ENCODE measurements at places on chromosomes 7 and 10.

DNA sequence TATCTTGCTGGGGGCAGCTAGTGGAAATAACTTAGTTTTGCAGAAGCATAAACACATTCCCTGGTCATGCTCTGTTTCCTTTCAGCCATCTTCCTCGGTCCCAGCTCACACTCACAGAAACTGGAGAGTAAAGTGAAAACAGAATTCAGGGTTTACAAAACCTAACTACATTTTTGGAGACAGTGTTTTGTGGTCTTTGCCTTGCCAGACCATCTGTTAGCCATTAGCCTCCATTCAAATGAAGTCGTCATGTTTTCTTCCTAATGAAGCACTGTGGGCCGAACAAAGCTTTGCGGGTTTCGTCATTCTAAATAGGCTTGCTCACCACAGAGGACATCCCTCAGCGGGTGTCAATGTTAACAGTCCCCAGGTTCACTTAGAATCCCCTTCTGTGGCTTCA, 214.6 kb upstream of the TMEM72 start:
- peak; percentile 90 for DNase-seq

- no peak for DNase-seq
These were observed at the start of gene TACC2 for GRCh38 chr10:121988361-121989324. Gene TACC2, plus strand, starts transcription at chr10:121989163. Its CDS starts 32,819 bp downstream, at chr10:122021982.

DNA sequence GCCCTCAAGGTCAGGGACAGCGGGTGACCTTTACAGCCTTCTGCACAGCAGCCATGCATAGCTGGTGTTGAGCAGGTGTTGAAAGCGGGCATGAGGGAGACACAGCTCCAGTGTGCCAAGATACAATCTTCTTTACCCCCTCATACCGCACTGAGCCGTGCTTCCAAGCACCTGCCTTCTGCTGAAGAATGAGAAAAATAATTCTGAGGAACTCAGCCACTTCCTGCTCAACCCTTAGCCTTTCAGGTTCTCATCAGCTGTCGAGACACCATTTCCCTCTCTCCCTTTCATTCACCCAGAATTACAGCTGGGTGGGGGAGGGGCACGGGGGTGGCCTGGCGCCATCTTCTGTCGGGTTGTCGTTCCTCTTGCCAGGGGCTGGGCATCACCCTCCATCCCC, 58.6 kb downstream of the COL13A1 start:
- DNase-seq = no peak

DNA sequence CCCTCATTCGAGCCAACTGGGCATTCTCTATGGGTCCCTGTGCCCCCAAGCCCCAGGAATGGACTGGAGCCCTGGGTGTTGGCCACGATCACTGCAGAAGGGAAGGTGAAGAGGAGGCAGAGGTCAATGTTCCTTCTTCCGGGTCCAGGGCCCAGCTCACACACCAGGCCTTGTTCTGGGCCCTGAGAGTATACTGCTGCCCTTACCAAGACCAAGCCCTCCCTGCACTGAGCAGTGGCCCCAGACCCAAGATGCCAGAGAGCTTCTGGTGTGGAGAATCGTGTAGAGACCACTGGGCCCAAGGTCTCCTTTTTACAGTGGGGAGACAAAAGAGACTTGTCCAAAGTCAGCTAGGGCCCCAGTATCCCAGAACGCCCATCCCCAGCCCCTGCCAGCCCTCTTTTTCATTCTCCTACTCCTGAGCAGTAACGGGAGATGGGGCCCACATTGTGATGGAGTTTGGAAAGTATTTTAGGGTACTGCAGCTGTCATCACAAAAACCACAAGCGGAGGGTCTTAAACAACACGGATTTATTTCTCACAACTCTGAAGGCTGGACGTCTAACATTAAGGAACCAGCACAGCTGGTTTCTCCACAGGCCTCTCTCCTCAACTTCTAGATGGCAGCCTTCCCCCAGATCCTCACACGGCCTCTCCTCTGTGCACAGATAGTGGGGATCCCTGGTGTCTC, 79.4 kb downstream of the PDGFA start:
- no peak for DNase-seq

DNA sequence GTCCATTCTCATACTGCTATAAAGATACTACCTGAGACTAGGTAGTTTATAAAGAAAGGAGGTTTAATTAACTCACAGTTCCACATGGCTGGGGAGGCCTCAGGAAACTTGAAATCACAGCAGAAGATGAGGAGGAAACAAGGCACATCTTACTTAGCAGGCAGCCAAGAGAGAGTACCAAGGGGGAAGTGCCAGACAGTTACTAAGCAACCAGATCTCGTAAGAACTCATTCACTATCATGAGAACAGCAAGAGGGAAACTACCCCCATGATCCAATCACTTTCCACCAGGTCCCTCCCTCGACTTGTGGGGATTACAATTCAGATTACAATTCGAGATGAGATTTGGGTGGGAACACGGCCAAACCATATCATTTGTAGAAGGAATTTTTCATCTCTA, 36.3 kb downstream of the NHLRC2 start:
- DNase-seq = no peak

GRCh38 chr7:147759327-147759943, 831.1 kb upstream of the C7orf33 start:
- no peak for DNase-seq

DNA sequence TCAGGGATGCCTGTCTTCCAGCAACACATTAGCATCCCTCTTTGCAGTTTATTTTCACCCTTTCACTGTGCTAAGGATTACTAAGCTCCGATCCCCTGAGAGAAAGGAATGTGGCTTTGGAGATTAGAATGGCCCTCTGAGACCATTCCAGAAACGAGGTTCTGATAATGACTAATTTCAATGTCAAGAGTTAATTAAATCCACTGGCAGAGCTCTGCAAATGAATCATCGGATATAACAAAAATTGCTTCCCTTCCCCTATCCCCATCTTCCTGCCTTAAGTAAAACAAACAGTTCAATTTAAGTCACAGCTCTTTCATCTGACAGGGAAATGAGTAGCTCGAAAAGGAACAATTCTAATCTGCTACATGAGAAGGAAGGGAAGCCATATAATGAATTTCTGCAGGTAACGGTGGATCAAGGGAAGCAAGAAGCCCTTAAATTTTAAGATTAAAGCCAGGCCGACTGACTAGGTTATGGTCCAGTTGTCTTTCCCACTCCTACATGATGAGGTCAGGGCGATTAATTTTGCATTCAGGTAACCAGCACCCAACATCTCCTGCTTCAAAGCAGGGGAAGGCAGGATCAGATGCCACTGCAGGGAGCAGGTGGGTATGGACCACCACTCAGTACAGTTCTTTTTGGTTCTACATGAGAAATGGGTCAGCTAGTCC, 50.5 kb downstream of the MALSU1 start:
- DNase-seq = peak; percentile 89

DNA sequence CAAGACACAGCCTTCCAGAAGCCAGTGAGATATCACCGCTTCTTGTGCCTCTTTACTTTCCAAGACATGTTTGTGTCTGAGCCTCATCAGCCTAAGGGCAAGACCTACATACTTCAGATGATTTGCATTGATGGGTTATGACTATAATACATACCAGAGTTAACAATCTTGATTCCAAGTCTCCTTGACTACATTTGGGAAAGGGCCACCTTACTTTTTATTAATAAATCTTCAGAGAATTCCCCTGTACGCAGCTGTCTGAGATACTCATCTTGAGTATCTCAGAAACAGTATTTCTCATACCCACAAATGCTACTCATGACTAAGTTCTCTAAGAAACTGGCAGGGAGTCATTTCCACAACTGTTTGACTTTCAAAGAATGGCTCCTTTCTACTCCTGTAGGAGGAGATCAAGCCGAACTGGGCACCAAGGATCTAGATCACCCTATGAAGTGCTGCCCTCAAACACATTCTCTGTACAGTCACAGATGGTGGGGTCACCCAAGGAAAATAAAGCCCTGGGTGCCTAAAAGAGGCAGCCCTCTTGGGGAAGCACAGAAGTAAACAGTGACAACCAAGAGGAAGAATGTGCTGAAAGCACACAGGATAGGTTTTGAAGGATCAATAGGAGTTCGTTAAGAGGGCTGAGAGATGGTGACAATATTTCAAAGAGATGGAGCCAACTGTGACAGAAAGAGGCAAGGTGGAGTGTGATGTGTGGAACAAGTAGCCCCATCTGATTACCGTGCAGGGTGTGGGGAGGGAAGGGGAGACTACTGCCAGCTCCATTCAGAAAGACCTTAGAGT, 138.9 kb downstream of the JAZF1 start:
- peak; percentile 83 for DNase-seq

- DNase-seq = no peak
These were observed 340.7 kb downstream of the EXOC4 start for GRCh38 chr7:133593561-133593960.

DNA sequence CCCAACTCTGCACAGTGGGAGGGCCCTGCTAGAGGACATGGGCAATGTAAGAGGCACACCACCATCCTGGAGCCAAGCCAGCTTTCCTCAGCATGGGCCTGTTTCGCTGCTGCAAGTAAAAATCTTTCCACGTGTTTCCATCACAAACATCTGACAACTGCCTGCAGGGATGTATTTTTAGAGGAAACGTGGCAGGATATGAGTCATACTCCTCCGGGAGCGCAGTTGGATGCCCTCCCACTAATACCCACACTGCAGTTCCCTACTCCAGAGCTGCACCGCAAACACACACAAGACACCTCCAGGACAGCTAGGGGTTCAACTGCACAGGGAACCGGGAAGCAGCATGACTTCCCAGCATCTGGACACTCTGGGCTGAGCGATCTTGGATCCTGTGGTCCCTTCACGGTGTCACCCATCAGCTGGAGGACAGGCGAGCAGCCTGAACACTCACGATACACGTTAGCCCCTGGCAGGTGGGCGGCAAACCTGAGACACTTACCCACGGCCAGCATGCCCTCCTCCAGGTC, 26.1 kb downstream of the PLAC9 start:
- DNase-seq = peak; percentile 99

GRCh38 chr7:150379441-150380379, 580 bp downstream of the ZNF775 start:
- no peak for DNase-seq

DNA sequence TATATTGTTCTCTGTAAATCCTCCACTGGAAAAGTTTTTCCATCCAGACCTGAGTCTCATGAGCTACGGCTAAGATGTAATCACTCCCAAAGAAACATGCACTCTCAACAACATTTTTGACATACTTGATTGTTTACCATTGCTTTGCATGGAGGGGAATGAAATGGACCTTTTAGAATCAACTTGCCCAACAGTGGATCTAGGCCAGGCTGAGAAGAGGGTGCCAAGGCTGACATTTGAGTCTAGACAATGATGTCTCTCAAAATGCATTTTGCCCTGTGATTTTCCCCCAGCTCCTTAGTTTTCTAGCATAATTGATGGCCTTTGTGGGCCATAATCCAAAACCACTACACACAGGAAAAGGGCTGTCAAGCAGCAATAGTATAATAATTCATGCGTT, 297.9 kb upstream of the KLF6 start:
- peak; percentile 85 for DNase-seq

DNA sequence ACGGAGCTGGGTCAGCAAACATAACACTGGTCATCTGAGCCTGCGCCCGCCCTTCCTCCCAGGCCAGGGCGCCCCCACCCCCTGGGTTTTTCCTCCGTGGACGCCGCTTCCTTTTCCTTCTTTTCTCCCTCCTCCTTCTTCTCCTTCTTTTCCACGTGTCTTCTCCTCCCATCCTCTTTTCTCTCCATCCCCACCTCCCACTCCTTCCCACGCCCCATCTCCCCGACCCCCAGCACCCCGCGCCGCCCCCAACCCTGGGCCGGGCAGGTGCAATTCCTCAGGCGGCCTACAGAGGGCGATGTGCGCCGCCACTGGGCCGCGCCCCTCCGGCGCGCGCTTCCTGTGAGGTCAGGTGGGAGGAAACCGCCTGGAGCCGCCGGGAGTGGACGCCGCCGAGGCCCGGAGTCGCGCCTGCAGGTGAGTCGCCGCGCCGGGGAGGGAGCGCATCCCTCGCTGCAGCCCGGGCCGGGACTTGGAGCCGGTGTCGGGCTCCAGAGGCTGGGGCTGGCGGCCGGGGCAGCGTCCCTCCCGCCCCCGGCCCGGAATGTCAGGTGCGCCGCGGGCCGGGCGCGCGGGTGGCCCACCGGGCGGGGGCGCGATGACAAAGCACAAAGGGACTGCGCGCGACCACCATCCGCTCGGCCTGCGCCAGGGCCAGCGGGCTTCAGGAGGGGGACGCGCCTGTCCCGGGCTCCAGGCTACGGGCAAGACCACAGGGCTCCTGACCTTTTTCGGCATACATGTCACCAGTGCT, at the start of gene FAM241B:
Gene FAM241B (plus strand): TSS at position 351 of the 754 bp plus-strand sequence. CDS start 1,497 bp downstream, outside the sequence.
- DNase-seq = no peak

DNA sequence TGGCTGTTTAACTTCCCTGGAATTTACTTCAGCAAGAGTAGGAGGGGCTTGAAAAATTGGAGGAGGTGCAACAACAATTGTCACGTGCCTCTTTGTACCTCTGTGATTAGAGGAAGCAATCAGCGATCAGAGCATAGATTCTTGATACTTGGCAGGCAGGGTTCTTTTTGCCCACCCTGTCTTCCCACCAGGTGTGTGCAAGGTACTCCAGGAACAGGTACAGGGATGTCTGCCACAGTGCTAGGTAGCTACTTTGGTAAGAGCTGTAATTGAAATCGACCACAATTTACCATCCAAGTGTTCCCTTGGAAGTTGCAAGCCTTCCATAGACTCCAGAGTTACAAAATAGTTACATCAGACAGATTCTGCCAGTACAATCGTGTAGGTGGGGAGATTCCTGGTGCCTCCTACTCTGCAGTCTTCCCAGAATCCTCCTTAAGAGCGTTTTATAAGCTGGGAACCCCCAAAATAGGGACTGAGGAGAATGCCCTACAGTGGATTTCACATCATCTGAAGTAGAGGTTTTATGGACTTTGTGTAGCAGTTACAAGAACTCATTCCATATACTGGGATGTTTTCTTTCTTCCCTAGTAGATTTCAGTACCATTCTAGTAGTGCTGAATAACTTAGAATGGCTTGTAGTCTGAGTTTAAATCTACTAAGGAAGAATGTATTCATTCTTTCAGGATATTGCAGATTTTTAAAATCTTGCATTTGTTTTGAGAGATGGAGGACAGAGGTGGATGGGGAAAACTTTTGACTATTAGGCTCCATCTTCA, 101.9 kb downstream of the EXOC4 start:
- peak; percentile 70 for DNase-seq

- no peak for DNase-seq
These were observed 178.9 kb downstream of the GRID1 start for GRCh38 chr10:86187499-86188239.

All from fibroblast of the aortic adventitia (primary cell).